ENCODE measurements at places on chromosomes 11 and 22.

DNA sequence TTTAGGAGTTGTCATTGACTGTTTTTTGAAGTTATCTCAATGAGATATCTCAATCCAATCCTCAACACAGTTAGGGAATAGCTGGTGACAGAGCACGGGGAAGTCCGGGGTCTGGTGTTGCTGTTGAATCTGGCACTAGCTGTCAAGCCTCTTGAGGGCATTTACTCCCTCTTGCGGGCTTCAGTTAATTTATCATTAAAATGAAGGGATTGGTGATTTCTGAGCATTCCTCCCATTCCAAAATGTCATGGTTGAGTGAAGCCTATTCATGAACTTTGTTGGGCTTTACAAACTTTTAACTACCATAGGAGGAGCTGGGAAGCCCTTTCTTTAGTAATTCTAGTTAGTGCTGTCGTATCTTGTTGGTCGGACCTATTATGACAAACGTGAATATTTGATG is 40.2 kb downstream of the UVRAG start:
- DNase-seq = no peak

GRCh38 chr11:75198278-75198973 is 42.1 kb upstream of the TPBGL start:
- no peak for DNase-seq

- DNase-seq = no peak
These were observed 350.1 kb downstream of the CASP12 start for GRCh38 chr11:104547996-104548661.

DNA sequence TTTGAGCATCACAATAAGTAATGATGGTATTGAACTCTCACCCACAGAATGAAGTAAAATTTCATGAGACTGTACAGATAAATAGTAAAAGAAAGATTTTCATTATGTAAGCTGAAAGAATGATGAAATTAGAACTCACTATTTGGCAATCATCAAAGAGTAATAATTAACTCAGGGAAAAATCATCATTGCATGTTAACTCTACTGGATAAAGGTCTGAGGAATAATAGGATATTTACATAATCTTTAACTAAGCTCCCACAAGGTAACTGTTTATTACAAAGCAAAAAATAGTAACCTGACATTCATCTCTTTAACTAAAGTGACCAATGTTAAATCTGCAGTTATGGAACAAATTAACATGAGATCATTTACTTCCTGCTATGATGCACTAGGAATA is 739.9 kb downstream of the FAM181B start:
- DNase-seq = no peak

- DNase-seq = no peak
These were observed 114.7 kb downstream of the BRD1 start for GRCh38 chr22:49713003-49713402.

GRCh38 chr11:76659672-76660532 is 10.6 kb downstream of the LRRC32 start:
- DNase-seq = no peak

DNA sequence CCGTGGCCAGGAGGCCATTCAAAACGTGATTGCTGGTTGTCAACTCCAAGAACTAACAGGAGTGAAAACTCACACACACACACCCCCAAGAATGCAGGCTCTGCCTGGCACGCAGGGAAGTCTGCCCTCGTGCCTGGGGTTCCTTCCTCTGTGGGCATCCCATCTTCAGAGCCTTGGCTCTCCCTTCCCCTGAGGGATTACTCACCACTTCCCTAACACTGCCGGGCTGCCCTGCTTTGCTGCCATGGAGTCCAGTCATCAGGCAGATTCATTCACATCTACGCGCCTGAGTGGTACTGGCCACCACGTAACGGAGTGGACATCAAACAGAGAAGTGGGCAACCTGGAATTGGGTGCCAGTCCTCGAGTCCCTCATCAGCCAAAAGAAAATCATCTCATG is 120.7 kb upstream of the TMEM45B start:
- DNase-seq = no peak

DNA sequence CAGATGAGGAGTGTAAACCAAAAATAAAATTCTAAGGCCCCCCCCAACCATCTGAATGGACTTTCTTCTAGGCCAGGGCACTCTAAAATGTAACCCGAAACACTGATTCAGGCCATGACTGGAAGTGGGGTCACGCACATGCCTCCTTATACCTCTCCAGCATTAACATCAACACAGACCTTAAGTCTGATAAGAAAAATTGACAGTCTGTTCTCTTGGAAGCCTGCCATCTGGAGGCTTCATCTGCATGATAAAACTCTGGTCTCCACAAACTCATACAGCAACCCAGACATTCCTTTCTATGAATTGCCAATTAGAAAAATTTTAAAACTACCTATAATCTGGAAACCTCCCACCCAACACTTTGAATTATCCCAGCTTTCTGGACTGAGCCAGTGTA is 3.9 kb upstream of the SERGEF start:
- no peak for DNase-seq

DNA sequence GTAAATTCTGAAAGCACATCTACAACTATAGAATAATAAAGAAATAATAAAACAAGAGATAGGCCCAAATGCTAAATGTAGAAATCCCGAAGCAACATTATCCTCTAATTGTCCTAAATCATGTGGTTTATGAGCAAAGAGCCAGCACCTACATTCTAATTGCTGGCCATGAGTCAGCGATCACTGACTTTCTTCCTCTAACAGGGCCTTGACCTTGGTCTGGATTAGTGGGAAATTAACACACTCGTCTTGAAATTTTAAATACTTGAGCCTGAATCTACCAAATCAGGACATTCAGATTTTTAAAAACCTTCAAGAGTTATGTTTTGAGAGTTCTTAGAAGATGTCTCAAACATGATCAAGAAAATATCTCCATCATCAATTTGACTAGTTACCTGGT is 727.6 kb downstream of the METTL15 start:
- no peak for DNase-seq

GRCh38 chr11:61071208-61071681 is 31.0 kb upstream of the CD5 start:
- DNase-seq = peak; percentile 61

- no peak for DNase-seq
These were observed 11.1 kb upstream of the OOSP2 start for GRCh38 chr11:60029015-60029632.

GRCh38 chr11:76455331-76455730 is 10.5 kb downstream of the EMSY start:
- no peak for DNase-seq

- DNase-seq = no peak
These were observed 11.6 kb downstream of the APOL5 start for GRCh38 chr22:35729309-35729698.

DNA sequence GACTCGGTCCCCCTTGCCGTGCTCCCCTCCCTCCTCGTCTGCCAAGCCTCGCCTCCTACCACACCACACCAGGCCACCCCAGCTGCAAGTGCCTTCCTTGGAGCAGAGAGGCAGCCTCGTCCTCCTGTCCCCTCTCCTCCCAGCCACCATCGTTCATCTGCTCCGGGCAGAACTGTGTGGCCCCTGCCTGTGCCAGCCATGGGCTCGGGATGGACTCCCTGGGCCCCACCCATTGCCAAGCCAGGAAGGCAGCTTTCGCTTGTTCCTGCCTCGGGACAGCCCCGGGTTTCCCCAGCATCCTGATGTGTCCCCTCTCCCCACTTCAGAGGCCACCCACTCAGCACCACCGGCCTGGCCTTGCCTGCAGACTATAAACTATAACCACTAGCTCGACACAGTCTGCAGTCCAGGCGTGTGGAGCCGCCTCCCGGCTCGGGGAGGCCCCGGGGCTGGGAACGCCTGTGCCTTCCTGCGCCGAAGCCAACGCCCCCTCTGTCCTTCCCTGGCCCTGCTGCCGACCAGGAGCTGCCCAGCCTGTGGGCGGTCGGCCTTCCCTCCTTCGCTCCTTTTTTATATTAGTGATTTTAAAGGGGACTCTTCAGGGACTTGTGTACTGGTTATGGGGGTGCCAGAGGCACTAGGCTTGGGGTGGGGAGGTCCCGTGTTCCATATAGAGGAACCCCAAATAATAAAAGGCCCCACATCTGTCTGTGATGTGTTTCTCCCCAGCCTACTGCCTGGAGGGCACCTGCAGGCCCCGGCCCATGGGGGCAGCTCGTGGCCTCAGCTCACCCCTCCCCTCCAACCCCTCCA is 29.8 kb downstream of the CAPN1 start:
- no peak for DNase-seq

DNA sequence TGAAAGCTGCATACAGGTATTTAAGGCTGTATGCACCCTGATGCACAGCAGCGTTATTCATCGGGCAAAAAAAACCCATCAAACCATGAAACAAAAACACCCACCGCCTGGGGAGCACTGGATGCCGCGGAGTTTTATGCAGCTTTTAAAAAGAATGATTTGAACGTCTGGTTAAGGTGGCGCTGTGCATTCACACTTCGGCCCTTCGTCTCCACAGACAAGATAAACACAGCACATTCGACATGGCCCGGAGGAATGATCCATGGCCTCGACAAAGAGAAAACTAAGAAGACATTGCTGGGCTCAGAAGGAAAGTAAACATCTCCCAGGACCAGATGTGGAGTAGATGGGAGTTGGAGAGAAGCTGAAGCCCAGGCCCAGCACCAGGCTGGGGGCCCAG is 40.8 kb upstream of the GAL start:
- no peak for DNase-seq

GRCh38 chr11:123187665-123188507 is 7.2 kb downstream of the CLMP start:
- no peak for DNase-seq

DNA sequence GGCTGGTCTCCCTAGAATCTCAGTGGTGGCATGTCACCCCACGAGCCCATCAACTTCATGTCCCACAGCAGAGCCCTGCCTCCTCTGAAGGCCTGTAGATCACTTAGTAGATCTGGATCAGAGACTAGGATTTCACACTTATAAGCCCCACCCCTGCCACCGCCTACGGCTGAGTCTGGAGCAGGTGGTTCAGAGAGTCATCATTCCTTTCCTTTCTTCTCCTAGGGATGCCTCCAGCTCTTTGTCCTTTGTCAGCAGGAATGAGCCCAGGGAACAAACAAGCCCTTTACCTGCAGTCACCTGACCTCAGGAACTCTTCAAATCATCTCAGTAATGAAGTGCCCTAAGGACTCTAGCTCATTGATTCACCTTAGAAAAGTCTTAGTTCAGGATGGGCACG is 37.8 kb downstream of the SCGB1A1 start:
- DNase-seq = no peak

GRCh38 chr11:47152126-47152952 is 24.3 kb downstream of the ARFGAP2 start:
- DNase-seq = no peak

- DNase-seq = no peak
These were observed 157.5 kb upstream of the E2F8 start for GRCh38 chr11:19398273-19398672.

DNA sequence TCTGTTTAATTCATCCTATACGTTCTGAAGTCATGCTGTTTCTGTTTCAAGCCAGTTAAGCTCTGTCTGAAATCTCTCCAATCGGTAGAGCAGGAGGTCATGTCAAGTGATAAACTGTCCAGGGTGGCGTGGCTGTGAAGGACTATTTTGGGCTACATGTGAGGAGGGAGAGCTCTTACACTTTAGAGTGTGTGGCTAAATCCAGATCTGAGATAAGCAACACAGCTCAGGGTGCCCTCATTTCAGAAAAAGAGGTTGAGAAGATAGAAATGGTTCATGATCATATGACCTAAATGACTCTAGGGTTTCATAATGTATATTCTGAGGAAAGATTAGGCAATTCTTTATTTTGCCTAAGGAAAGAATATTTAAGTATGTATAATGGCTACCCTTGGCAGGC is 8.4 kb downstream of the BLID start:
- DNase-seq = no peak

DNA sequence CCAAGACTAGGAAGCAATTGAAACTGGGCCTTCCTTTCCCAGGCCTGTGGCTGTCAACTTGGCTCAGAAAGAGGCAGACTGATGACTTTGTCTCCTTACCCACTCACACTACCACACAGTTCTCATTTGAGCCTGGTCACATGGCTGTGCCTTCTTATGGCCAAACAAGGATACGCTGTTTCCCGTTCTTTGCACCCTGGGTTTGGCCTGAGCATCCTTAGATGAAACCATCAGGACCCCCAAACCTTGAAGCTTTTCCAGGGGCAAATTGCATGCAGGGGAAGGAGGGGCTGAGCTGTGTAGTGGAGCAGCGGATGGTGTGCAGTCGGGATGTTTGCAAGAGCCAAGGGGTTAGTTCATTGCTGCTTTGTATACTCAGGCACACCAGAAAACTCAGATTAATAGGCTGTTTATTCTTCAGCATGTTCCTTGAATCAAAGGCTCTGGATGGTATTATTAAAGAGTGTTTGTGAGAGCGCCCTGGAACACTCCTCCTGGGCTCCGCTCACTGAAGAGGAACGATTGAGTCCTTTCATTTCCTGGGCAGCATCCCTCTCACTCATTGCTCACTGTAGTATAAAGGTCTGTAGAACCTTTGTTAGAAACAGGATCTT is 69.8 kb downstream of the ARFGAP2 start:
- no peak for DNase-seq

DNA sequence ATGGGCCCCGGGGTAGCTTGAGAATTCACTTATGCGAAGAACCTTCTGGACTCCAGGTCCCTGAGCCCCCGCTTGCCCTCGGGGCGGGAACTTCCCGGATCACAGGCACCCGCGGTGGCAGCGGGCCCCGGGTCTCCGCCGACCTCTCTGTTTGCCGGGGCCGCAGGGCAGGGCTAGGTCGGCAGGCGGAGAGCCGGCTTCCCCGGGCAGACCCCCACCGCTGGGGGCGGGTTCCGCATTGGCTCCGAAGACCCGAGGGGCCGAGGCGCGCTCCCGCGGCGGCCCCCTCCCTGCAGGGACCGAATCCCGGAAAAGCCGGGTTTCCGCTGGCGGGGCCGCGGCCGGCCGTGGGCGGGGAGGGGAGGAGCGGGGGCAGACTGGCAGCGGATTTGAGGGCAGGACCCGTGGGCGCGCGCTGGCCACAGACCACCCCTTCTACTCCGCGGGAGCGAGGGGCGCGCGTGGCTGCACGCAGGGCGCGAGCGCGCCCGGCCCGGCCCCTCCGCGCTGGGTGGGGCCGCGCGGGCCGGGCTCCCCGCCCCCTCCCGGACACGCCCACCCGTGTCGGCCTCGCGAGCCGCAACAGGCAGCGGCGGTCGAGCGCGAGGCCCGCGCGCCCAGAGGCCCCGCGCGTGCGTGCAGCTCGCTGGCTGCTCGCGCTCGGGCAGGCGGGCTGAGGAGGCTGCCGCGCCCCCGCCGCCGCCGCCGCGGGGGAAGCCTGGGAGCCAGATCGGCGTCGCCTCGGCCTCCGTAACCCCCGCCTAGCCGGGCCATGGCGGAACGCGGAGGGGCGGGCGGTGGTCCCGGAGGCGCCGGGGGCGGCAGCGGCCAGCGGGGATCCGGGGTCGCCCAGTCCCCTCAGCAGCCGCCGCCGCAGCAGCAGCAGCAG is at the start of gene PACS1:
TSS of gene PACS1 (plus strand) at position 558 of the 889 bp plus-strand sequence. CDS start at position 773, 215 bp downstream.
- peak; percentile 64 for DNase-seq

- DNase-seq = no peak
These were observed 14.2 kb downstream of the ATM start for GRCh38 chr11:108237058-108237481.

Data from stimulated activated CD4-positive, alpha-beta T cell treated with anti-CD3 and anti-CD28 coated beads, Interleukin-1b, Interleukin-23, amount 100 ng/mL, for 48 hours (primary cell).